ENCODE measurements at places on chromosomes 3 and 15. TPM values are rescaled to one million over a fixed set of nuclear protein-coding genes. Genes with fewer than 3 reads are reported as not detected.

Gene WDR73
- 22.0 TPM for total RNA-seq

Gene MASP1
- total RNA-seq = 0.34 TPM

- DNase-seq = no peak
Measured at GRCh38 chr3:128235207-128235926, 82.1 kb downstream of the EEFSEC start.

DNA sequence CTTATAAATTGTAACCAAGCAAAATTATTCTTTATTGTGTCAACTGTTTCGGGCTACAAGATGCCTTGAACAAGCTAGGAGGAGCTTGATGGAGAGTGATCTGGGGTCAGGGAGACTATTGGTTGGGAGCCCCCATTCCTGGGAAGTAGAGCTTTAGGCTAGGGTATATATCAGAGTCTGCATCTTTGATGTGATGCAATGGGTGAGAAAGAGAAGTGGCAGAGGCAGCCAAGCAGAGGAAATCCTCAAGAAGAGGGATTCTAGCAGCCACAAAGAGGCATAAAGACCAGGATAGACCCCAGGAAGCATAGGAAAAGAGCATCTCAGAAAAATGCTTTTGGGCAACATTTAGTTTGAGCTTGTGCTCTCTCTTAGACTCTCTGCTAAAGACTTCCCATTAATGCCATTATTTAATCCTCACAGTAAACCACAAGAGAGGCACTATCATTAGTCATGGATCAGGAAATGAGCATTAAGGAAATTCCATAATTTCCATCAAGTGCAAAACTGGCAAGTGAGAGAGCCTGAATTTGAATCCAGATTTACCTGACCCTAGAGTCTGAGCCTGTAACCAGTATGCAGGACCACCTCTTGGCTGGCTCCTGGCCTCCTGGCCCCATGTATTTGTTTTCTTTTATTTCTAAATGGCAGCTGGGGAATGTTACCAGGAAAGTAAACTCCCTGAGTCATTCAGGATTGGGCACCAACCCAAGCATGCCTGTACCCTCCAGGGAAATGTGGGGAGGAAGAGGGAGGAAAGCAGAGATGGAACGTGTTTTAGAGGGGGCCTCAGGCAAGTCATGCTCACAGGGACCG, 118.7 kb downstream of the RPL22L1 start:
- DNase-seq = peak; percentile 97

GRCh38 chr3:15215996-15216395, 9.9 kb downstream of the CAPN7 start:
- DNase-seq = no peak

GRCh38 chr3:37272741-37273140, 98.4 kb upstream of the LRRFIP2 start:
- no peak for DNase-seq

DNA sequence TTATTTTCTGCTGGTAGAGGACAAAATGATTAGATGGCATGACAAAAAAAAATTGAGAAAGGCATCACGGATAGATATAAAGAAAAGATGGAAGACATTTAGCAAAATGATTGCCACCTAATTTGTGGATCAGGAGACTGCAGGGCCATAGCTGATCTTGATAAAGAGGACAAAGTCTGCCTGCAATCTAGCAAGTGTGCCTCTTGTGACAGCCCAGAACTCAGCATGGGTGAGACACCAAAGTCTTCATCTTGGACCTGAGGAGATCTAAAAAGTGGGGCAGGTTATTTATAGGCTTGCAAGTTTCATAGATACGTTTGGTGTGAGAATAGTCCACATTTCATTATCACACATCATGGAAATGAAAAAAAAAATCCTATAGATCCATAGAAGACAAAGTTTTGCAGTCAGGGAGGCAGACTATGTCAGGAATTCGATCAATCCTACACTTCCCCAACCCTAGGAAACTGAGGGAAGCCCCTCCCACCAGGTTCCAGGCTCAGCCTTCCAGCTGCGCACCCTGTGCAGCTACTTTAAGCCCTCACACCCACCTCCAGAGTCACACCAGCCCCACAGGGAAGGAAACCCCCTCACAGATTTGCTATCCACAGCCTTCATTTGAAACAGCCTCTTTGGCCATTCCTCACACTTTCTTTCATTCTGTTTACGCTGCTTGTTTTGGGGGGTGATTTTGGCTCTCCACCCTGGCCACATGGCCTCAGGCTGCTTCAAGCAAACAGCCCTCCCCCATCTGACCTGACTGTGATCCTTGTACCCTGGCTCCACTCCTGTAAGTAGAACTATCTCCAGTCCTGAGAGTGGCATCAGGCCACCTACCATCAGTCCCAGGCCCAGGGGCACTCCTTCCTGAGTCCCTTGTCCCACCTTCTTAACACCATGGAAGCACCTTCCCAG, 28.1 kb upstream of the KLHL6 start:
- DNase-seq = no peak
